ENCODE measurements at places on chromosomes 6 and 20.

DNA sequence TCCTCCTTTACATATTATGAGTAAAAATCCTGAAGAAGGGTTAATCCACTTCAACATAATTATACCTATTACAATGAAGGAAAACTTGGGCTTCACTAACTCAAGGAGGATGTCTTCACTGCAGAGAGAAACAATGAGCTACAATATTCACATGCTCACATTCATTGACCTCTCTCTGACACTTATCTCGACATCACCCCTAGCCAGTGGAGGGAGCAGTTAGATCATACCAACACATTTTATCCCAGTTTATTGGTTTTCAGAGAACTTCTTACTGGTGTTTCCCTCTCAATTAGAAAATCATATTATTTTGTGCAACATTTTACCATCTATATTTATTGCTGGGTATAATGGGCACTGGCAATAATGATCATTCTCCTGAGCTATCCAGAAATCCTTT is 646.5 kb downstream of the TENT5A start:
- no peak for DNase-seq

DNA sequence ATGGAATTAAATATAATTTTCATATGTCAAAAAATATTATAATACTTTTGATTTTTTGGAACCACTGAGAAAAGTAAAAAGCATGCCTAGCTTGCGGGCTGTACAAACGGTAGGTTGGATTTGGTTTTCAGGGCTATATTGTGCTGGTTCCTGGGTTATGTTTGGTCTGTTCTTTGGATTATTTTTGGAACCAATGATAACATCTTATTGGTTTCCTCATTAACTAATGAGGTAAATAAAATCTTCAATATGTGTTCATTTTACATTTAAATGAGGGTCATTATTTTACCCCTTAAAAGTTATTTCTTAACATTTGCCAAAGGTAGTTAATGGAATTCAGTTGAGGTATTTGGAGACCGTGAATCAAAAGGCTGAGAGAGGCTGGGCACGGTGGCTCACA is 96.6 kb downstream of the IMPG1 start:
- DNase-seq, result no peak

- DNase-seq, result no peak
These were observed 175.1 kb upstream of the IMPG1 start for GRCh38 chr6:76247527-76247926.

GRCh38 chr6:13523826-13524622 is 36.6 kb upstream of the GFOD1 start:
- DNase-seq, result no peak

DNA sequence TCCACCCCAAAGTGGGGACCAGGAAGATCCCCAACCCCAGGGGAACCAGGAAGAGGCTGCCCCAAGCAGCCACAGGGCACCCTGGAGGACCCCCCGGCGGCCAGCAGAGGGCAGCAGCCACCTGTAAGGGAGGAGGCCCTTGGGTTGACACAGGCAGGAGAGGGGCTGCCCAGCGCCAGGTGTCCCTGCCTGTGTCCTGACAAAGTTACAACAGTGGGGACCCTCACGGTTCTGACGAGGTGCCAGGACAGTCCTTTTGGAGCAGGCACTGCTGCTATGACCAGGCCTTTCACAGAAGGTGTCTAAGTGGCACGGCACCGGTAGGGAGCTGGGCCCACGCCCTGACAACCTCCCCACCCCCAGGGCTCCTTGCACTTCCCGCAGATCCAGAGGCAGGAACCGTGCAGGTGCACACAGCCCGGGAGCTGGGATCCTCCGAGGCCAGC is 176.7 kb downstream of the BMP7 start:
- DNase-seq, result peak; percentile 15

DNA sequence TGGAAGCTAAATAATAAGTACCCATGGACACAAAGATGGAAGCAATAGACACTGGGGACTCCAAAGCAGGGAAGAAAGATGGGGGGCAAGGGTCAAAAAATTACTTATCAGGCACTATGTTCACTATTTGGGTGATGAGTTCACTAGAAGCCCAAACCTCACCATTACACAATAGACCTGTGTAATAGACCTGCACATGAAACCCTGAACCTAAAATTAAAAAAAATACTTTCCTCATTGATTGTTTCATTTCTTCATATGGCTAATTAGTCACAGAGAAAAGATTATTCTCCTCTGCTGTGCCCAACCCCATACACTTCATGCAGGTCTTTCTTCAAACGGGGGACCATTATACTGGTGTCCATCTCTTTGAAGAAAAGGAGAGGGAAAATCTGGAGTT is 213.0 kb upstream of the DTNBP1 start:
- DNase-seq, result no peak

DNA sequence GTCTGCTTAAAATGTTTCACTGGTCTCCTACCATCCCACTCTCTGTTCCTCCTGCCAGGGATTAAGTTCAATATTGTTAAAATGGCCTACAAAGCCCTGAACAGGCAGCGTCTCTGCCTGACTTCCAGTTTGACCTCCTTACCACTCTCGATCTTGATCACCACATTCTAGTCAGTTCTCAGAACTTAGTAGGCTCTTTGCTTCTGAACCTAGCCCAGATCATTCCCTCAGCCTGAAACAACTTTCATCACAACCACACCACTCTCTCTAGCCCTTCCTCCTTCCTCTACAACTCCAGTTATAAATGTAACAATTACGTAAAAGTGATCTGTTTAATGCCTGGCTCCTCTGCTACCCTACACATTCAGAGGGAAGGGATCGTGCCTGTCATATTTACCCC is 53.3 kb downstream of the ATG5 start:
- no peak for DNase-seq

- peak; percentile 23 for DNase-seq
These were observed 101.3 kb downstream of the OR2B2 start for GRCh38 chr6:27810768-27811450.

DNA sequence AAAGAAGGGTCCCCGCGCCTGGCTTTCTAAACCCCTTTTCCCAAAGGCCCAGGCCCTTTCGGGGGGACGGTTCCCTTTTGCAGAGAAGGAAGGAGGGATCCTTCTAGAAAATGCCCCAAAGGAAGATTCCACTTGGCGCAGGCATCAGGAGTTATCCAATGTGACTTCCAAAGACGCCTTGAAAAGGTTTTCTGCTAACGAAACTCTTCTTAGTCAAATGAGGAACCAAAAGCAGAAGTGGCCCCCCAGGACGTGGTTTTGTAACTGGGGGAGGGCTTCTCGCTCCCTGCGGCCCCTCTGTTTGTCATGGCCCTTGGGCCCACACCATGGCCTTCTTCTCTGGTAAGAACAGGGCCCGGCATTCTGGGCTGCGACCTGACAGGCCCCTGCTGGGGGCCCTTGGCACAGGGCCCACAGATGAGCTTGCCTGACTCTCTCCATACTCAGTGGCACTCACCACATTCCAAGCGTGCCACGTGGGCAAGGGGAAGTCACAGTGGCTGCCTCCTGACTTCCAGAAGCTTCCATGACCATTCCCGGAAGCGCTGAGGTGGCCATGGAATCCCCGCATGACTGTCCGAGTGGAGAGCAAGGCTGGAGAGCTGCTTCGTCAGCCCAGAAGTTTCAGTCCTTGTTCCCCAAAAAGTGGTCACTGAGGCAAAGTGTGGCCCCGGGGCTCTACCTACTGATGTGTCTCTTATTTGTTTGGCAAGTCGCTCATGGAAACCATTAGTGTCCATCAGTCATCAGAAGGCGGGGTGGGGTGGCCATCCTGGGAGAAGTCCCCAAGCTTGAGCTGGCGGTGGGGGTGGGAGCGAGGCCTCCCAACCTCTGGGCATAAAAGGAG is 834 bp upstream of the CTSZ start:
- no peak for DNase-seq

DNA sequence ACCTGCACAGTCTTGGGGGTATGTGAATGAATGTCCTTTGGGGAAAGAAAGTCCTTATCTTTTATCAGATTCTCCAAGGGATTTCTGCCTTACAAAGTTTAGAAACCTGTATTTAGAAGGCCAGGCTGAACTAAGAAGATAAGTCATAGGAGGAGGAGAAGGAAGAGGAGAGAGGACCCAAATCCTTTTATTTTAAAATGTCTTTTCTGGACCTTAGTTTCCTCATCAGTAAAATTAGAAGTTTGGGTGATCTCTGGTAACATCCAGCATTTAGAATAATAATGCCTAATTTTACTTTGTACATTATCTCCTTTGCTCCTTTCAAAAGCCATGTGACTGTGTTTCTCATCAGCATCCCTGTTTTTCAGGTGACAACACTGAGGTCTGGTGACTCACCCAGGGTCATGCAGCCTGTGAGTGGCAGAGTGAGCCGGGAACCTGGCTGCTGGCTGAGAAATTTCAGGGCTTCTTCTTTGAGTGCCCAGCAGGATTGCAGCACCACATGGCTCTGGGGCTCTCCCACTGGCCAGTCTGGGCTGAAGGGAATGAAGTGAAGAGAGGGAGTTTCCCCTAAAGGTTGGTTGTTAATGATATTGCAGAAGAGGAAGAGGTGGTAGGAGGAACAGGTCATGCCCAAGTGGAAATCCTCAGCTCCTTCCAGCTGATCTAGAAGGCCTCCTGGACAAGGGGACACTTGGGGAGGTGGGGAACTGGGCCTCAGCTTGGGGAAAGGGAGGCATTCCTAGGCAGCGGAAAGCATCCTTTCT is 34.0 kb downstream of the VEGFA start:
- no peak for DNase-seq

DNA sequence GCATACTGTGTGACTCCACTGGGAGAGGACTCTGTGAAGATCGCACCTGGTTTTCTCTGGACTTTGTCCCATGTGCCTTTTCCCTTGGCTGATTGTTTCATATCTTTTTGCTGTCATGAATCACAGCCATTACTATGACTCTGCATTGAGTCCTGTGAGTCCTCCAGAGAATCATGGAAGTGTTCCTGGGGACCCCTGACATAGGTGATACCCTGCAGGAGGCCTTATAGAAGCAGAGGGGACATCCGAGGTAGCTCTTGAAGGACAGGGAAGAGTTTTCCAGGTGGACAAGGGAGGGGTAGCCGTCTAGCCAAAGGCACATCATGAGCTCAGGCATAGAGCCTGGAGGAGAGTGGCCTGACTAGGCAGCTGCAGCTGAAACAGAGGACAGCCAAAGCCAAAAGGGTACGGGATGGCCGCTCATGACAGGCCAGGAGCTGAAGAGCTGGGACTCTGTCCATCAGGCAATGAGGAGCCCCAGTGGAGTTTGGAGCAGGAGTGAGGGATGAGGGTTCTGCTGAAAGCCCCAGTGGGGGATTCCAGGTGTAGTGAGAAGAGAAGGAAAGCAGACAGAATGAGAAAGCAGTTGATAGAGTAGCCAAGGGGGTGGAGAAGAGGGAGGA is 86.6 kb upstream of the TOX2 start:
- DNase-seq, result no peak

DNA sequence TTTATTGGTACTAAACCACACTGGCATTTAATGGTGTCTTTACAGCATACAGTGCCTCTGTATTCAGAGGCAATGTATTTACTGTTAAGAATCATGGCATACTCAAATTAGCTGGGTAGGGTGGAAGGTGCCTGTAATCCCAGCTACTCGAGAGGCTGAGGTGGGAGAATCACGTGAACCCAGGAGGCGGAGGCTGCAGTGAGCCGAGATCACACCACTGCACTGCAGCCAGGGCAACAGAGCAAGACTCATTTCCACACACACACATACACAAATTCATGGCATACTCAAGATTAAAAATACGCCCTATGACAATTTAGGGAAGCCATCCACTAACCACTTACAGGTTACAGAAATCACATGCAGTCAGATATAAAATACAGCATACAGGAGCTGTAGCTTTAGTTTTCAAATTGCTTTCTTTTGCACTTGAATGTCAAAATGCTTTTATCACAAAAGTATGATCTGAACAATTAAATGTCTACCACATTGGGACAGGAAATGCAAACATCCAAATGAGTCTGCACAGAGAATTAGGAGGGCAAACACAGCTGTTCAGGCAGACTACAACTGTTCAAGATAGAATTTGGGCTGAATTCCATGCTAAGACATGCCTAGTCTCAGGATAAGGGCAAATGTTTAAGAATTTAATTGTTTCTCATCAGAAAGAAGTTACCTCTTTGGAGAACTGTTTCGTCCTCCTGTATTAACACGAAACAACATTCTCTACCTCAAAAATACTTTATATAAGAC is 36.4 kb downstream of the CSNK2A1 start:
- no peak for DNase-seq

DNA sequence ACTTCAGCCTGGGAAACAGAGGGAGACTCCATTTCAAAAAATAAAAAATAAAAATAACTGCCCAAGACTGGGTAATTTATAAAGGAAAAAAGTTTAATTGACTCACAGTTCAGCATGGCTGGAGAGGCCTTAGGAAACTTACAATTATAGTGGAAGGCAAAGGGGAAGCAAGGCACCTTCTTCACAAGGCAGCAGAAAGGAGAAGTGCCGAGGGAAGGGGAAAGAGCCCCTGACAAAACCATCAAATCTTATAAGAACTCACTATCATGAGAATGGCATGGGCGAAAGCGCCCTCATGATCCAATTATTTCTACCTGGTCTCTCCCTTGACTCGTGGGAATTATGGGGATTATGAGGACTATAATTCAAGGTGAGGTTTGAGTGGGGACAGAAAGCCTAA is 95.5 kb upstream of the LGSN start:
- no peak for DNase-seq

DNA sequence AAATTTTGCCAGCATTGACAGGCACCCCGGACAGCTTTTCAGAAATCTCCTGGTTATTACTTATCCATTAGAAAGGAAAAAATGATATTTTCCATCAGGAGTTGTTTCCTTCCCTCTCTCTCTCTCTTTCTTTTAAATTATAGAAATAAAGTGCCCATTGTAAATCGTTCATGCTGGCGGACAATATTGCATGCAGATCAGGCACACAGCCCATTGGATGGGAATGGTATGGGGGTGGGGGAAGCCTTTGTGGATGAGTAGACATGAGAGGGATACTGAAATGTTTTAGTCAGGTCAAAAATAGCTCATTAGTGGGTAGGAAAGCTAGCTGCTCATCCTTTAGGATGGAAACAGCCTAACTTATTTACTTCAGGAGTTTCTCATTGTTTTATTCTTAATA is 764.9 kb upstream of the MMS22L start:
- DNase-seq, result no peak

DNA sequence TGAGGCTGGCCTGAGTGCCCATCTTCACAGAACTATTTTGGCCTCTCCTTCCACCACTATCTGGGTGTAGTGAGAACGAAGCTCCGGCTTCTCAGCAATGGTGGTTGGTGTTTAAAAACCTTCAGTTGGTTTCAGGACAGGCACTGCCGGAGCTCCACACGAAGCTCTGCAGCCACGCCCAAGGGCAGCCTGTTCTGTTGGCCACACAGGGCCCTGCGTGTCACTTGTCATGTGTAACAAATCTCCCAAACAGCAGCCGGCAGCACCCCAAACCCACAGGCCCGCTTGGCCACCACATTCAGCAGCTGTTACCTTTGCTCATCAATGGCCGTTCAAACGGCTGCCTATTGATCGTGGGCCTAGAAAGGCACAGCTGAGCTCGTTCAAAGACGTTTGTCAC is 97.5 kb downstream of the ERMARD start:
- DNase-seq, result no peak

GRCh38 chr20:33769043-33769442 is 37.2 kb downstream of the ZNF341 start:
- no peak for DNase-seq
